AG09319 (cell line): ENCODE measurements at places on chromosomes 7 and 10.
A peak's percentile ranks its signal among the peaks of the same experiment; 100 is the strongest.

DNA sequence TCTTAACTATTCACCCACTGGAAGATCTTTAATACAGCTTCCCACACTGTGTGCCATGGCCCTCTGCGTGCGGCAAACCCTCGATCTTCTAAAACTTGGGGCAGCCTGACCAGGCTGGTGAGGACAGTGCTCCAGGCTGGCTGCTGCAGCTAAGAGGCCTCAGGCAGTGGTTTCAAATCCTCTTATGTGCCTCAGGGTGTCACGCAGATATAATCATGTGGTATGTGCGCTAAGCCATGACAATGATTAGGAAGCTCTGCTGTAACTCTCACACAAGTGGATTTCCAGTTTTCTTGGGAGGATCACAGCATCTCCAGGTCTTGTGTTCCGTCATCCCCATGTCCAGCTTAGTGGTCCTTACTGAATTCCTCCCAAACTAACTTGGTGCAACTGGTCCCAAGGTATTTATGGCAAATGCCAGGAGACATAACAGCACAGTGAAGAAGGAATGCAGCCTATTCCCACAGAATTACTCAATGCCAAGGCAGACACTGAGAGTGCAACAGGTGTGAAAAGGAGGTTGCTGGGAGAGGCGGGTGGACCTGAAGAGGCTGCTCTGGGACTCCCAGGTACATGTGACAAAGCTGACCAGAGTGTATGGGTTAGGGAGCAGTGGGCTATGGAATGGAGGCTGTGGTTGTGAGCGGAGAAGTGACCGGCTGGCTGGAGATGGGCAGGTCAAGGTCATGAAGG, 2.3 kb downstream of the HPS1 start:
- no peak for DNase-seq

- DNase-seq = peak; percentile 41
Measured at GRCh38 chr10:73644015-73644743, 2.9 kb upstream of the MYOZ1 start.

DNA sequence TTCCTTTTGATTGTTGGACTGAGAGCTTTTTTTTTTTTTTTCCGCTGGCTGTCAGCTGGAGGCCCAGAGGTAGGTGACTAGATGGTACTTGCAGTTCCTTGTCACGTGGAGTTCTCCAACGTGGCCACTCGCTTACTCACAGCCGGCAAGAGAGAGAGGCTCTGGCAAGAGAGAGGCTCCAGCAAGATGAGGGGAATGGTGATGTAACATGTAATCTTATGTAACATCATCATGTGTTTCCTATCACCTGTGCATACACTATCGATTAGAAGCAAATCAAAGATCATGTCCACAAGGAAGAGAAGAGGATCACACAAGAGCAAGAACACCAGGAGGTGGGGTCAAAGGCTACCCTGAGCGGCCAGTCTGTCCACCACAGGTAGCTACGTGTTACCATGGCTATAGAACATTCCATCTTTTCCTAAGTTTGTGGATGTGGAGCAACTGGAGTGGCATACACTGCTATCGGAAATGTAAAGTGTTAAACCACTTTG, 4.0 kb upstream of the BORCS7 start:
- DNase-seq = no peak

DNA sequence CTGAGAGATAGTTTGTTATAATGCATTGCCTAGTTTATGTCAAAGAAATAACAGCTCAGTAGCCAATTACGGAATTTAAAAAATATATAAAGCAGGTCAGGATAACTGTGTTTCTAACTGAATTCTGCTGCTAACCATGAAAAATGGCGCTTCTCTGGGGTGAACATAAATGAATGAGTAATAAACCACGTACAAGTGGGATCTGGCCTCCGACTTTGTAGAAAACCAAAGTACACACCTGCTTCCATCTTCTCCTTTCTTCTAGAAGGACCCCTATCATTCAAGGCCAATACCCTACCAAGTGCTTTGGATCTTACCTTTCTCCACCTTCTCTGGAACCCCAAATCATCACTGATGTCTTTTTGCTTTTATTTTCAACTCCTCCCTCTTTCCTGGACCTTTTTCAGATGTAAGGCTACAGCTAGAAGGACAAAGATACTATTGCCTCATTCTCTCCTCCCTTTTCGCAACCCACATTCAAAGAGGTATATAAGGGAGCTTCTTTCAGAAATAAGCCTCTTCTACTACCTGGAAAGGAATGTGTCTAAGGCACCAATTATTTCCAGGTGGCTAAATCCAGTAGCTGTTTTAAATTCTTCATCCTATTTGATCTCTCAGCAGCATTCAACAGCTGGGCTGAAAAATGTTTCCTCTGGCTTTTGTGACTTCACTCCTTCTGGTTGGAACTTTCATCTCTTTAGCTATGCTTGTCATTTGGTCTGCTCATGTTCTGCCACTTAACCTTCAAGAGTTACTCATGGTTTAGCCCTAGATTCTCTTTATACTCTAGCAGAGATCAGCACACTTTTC, 37.7 kb downstream of the NAMPT start:
- no peak for DNase-seq

- no peak for DNase-seq
Measured at GRCh38 chr10:31207636-31208035, 111.4 kb upstream of the ZEB1 start.

DNA sequence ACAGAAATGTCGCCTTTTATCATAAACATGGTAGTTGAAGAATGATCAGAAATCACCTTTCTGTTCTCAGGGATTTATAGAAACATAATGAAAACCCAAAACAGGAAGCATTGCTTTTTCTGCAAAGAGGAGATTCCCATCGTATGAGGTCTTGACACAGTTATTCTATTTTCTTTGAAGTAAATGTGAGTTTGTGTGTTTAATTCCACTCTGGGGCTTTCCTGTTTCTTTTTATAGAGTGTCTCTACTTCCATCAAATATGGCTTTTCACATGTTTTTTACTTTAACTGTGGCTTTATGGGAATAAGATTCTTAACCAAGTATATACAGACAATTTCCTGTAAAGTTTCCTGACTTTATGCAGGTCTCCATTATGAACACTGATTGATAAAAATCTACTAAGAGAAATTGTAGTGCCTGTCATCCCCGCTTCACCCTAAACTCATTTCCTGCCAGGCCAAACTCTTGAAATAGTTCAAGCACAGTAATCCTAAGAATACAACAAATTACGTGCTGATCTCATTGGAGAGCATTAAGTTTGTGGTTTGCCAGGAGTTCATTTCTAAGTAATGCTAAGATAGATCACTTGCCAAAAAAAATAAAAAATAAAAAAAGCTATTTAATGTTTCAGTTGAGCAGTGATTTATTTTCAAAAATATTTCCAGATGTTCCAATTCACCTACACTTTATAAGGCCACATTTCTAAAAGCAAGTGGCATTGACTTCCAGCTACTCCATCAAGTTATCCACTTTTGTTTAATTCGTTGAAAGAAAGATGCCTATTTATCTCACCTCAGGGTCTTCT, 52.2 kb upstream of the SEC61G start:
- DNase-seq = peak; percentile 74
